Peyer's patch (tissue), 4 donors: ENCODE measurements at places on chromosomes 2 and 18. TPM values are rescaled to one million over a fixed set of nuclear protein-coding genes. Genes with fewer than 3 reads are reported as not detected.
A peak's percentile ranks its signal among the peaks of the same experiment; 100 is the strongest.

The GAL3ST2 gene
- total RNA-seq: not detected

- DNase-seq: no peak
- no peaks in the 10 kb centered on the region for H3K36me3 ChIP-seq
- no peaks in the 10 kb centered on the region for H3K4me1 ChIP-seq
- H3K27me3 ChIP-seq: no peaks in the 10 kb centered on the region
Observed at GRCh38 chr2:169185711-169186110, 116.3 kb downstream of the DHRS9 start.

The ALPG gene
- not detected for total RNA-seq

The MTA3 gene
- total RNA-seq: 45.6 TPM

GRCh38 chr2:144256996-144257707, 262.8 kb downstream of the ZEB2 start:
- no peaks in the 10 kb centered on the region for H3K4me1 ChIP-seq
- H3K4me3 ChIP-seq: no peak overlapping the region
- DNase-seq: no peak
- no peaks in the 10 kb centered on the region for H3K27me3 ChIP-seq

DNA sequence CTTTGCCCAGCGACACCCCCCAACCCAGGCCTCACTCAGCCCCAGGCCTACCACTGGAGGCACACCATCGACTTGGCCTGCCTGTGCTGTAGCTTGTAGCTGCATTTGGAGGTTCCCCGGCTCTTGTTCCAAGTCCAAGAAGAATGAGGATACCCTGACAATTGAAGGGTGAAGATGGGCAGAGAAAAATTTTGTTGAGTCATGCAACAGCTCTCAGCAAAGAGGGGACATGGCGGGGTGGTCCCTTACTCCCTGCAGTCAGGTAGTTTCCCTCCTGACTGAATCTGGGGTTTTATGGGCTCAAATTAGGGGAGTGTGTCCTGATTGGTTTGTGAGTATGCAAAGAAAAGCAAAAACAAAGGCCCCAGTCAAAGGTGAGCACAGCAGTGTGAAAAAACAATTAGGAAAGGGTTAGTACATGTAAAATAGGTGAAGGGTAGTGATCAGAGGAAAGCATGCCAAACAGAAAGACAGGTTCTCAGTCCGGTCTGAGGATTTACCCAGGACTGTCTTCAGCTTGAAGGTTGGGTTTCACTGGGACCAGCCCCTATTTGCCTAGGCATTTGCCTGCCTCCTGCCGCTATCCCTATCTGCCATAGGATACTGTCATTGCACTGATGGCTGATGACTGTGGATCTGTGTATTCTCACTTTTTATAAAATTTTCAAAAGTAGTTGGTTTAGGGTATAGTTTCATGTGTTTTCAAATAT, 316.4 kb upstream of the RND3 start:
- no peak overlapping the region for H3K27ac ChIP-seq
- H3K27me3 ChIP-seq: no peaks in the 10 kb centered on the region
- no peak for DNase-seq
- H3K4me3 ChIP-seq: no peak overlapping the region
- no peaks in the 10 kb centered on the region for H3K36me3 ChIP-seq

The CNTNAP5 gene
- not detected for total RNA-seq

DNA sequence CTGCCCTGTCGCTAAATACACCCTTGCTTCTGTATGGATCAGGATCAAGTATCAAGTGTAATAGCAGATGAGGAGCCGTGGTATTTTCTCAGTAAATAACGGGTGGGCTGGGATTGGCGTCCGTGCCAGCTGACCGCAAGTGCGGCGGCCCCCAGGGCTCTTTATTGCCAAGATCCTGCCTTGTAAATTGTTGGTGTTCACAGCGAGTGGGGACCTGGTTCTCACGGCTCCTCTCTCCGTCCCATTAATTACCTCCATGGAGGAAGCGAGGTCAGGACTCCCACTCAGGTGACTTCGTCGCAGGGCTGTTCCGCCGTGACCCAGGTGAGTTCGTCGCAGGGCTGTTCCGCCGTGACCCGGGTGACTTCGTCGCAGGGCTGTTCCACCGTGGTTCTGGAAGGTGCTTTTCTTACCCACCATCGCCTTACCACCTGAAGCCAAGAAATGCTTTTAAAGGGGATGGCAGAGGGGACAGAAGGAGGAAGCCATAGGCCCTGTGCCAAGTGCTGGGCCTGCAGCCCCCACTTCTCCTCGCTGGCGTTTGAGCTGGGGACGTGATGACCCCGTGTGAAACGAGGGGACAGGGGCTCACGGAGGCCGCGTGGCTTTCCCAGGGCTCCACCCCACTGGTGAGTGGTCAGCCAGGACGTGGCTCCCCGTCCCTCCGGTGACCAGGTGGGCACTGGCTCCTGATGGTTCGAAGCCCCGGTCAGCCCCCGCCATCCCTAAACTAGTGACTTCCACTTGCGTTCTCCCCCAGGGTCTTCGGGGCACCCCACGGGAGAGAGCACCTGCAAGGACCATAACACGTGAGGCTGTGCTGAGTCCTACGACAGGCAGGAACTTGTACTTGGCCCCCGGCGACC, 118.4 kb downstream of the TWIST2 start:
- H3K4me1 ChIP-seq: no peaks in the 10 kb centered on the region
- DNase-seq: no peak
- H3K27ac ChIP-seq: no peak overlapping the region
- no peaks in the 10 kb centered on the region for H3K27me3 ChIP-seq
- H3K4me3 ChIP-seq: no peak overlapping the region

The HOXD10 gene
- not detected for total RNA-seq

The THSD7B gene
- total RNA-seq: 0.80 TPM

The HNRNPLL gene
- 51.8 TPM for total RNA-seq

The IRS1 gene
- total RNA-seq: 27.9 TPM

The EFEMP1 gene
- total RNA-seq: 44.4 TPM

GRCh38 chr2:177262092-177262491, 2.4 kb downstream of the NFE2L2 start:
- H3K27me3 ChIP-seq: no peaks in the 10 kb centered on the region
- no peaks in the 10 kb centered on the region for H3K36me3 ChIP-seq
- no peak for DNase-seq
- peak overlapping the region; percentile 75 for H3K4me3 ChIP-seq

DNA sequence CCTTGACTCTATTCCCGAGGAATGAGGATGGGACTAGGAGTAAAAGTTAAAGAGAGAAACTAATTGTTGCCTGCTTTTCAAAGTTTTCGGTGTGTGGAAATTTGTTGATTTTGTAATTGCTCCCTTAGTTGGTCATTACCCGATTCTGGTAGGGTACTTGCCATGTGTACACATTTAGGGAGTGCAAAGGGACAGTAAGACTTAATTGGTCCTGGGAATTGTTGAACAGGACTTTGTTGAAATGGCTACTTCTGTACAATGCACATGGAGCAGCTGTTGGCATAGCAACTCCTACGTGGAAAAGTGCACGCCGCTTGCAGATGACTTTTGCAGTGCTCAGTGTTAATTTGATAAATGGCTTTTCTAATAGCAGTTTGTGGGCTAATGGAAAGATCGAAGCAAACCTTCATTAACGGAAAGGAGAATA, 22.9 kb downstream of the EPAS1 start:
- H3K27ac ChIP-seq: peak overlapping the region; percentile 27
- no peaks in the 10 kb centered on the region for H3K36me3 ChIP-seq
- no peak overlapping the region for H3K4me3 ChIP-seq
- H3K27me3 ChIP-seq: no peaks in the 10 kb centered on the region

DNA sequence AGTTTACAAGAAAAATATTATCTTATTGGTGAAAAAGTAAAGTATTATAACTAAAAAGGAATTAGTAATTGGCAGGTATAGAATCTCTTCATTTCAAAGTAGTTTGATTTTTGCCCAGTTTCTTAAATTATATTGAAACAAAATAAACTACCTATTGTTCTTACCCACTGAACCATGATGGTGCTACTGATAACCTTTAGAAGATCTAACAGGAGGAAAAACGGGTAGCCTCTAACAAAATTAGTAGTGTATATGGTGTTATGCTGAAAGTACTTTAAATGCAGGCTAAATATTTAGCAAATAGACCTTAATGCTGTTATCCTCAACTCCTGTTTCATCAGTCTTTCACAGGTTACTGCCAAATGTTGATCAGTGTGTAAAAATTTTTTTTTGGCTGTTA, 19.1 kb downstream of the MRPS9 start:
- no peaks in the 10 kb centered on the region for H3K36me3 ChIP-seq
- H3K27ac ChIP-seq: no peak overlapping the region
- no peak overlapping the region for H3K4me3 ChIP-seq
- DNase-seq: no peak
- H3K4me1 ChIP-seq: no peaks in the 10 kb centered on the region
- H3K27me3 ChIP-seq: no peaks in the 10 kb centered on the region

DNA sequence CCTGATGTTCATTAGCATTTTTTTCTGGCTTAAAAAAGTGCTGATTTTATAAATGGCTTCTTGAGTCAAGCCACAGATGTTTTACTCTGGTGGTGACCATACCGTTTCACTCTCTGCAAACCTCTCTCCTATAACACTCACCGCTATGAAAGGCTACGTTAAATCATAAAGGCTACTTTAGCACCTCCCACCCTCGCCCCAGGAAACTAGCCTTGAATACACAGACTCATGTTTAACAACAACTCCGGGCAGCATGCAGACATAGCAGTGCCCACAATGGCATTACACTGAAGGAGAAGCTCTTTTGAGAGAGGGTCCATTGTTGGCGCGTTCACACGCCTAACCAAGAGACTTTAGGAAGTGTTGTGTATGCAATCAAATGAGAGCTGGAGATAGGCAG, 5.6 kb downstream of the MYT1L start:
- DNase-seq: no peak
- H3K4me3 ChIP-seq: no peak overlapping the region
- H3K27ac ChIP-seq: no peak overlapping the region

- no peaks in the 10 kb centered on the region for H3K27me3 ChIP-seq
- no peak overlapping the region for H3K27ac ChIP-seq
- no peaks in the 10 kb centered on the region for H3K36me3 ChIP-seq
- no peak overlapping the region for H3K4me3 ChIP-seq
- DNase-seq: no peak
Observed at GRCh38 chr2:10389573-10389972, 58.6 kb downstream of the ODC1 start.

- H3K36me3 ChIP-seq: no peaks in the 10 kb centered on the region
- H3K4me3 ChIP-seq: no peak overlapping the region
- no peaks in the 10 kb centered on the region for H3K27me3 ChIP-seq
- H3K27ac ChIP-seq: no peak overlapping the region
- no peaks in the 10 kb centered on the region for H3K4me1 ChIP-seq
Observed at GRCh38 chr18:34050661-34051060, 174.1 kb downstream of the NOL4 start.

The SATB2 gene
- 62.0 TPM for total RNA-seq

DNA sequence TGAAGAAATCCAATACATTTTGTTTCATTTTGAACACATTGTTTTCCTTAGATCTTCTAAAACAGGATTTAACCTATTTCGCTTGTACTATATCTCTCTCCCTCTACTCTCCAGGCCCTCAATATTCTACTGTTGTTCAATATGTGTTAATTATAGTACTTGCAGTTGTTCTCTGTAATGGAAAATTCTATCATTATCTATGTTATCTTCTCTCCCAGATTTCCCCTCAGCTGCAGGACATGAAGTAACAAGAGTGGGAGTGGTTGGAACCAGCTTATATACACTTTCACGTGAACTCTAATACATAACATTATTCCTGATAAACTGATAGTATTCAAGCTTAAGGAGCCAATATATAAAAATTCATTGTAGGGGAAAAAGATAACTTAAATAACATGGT, 7.0 kb upstream of the STRN start:
- H3K36me3 ChIP-seq: no peaks in the 10 kb centered on the region
- no peak overlapping the region for H3K27ac ChIP-seq
- DNase-seq: no peak

The CD207 gene
- total RNA-seq: not detected

GRCh38 chr2:214604861-214605260, 194.0 kb downstream of the VWC2L start:
- no peaks in the 10 kb centered on the region for H3K27me3 ChIP-seq
- no peak for DNase-seq
- H3K4me1 ChIP-seq: no peaks in the 10 kb centered on the region
- H3K36me3 ChIP-seq: no peaks in the 10 kb centered on the region
- H3K4me3 ChIP-seq: no peak overlapping the region
- H3K27ac ChIP-seq: no peak overlapping the region

The DCAF17 gene
- 22.6 TPM for total RNA-seq
